ENCODE measurements at places on chromosomes 11 and 22.

DNA sequence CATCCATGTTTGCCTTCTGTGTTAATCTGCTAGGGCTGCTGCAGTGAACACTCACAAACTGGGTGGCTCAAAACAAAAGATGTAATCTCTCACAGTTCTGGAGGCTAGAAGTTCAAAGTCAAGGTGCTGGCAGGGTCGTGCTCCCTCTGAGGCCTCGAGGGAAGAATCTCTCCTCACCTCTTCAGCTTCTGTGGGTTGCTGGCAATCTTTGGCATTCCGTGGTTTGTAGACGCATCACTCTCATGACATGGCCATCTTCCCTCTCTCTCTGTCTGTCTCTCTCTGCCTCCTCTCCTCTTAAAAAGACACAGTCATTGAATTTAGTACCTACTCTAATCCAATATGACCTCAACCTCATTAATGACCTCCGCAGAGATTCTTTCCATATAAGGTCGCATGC lies 78.8 kb downstream of the TSPAN18 start:
- no peak for DNase-seq

DNA sequence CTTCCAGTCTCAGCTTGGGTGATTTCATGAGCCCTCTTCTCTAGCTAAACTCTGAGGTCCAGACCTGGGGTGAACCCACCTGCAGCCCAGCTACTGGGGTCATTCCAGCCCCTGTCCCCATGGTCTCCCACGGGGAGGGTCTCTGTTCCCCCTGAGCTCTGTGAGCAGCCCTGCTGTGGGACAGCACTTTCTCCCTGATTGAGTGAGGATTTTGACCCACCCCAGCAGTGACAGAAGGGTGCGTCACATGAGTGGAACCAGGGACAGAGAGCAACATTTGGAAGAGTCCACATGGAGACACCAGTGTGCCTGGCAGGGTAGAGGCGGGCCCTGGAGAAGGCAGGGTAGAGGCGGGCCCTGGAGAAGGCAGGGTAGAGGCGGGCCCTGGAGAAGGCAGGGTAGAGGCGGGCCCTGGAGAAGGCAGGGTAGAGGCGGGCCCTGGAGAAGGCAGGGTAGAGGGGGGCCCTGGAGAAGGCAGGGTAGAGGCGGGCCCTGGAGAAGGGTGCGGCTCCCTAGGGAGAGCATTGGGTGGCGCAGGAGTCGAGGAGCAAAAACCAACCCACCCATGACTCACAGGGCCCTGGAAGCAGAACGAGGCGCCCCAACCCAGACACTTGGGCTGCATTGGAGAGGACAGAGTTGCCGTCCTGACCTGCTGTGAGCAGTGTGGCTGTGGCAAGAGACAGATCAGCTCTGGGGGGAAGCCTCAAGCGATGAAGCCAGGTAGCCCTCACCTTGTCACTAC lies 227.7 kb upstream of the B3GAT1 start:
- DNase-seq, result no peak

DNA sequence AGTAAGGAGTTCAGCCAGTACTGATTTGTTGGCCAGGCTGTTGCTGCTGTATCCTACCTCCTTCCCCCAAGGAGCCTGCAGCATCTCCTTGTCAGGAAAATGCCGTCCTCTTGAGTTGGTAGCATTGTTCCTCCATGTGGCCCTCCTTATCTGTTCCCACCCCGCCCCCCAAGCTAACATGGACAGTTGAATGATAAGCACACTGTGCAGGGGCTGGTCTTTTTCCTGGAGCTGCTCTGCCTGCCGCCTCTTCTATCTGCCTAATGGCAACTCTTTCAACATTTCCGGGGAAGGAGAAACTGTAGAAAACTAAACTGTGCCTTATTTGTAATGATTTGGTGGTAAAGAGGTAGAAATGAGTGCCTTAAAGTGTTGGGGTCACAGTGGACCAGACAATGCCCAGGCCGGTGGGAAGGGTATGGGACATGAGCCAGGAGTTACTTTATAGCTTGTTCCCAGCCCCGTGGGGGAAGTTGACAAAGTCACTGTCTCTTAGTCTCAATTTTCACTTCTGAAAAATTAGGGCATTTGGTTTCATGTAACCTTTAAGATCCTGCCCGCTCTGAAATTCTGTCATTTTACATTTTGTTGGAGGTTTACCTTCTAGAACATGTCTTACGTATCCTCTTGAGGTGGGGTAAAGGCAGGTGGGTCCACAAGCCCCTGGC lies 4.5 kb downstream of the FAM118A start:
- no peak for DNase-seq

GRCh38 chr11:69699213-69699612 lies 4.6 kb downstream of the FGF19 start:
- no peak for DNase-seq

DNA sequence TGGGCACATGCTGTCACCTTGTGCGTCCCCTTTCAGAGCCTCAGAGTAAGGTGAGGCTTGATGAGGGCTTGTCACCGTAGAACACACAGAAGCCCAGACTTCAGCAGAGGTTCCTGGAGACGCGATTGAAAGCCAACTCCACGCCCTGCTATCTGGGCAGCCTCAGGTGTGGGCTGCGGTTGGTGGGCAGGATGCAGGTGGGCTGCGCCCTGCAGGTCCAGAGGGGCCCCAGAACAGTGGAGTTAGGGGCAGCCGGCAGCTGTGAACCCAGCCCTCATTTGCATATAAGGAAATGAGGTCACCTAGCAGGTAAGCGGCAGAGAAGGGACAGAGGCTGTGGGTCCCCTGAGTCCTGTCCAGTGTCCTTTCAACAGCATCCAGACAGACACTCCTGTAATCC lies 15.4 kb downstream of the PHLDA2 start:
- no peak for DNase-seq

DNA sequence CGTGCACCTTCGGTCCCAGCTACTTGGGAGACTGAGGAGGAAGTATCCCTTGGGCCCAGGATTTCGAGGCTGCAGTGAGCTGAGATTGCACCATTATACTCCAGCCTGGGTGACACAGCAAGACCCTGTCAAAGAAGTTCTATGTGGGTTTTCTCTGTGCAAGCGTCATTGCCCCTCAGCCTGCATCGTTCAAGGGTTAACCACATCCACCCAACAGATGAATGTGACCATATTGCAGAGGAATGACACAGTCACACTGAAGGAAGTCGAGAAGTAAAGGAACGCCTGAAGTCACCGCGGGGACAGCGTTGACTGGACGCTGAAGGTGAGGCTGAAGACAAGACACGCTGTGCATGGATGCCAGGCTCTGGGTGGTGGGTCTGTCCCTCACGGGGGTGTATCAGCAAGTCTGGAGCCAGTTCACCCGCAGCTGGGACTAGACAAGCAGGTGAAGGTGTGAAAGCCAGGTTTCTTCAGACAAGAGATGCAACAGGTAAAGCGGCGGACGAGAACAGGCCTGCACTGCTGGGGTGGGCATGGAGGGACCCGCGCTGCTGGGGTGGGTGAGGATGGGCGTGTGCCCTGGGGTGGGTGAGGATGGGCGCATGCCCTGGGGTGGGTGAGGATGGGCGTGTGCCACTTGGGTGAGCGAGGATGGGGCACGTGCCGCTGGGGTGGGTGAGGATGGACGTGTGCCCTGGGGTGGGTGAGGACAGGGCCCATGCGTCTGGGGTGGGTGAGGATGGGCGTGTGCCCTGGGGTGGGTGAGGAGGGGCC lies 36.5 kb upstream of the TOLLIP start:
- DNase-seq, result no peak

GRCh38 chr22:27057717-27058116 lies 400.3 kb downstream of the MIAT start:
- DNase-seq, result no peak

GRCh38 chr11:110077831-110078325 lies 15.3 kb upstream of the ZC3H12C start:
- DNase-seq, result peak; percentile 38

DNA sequence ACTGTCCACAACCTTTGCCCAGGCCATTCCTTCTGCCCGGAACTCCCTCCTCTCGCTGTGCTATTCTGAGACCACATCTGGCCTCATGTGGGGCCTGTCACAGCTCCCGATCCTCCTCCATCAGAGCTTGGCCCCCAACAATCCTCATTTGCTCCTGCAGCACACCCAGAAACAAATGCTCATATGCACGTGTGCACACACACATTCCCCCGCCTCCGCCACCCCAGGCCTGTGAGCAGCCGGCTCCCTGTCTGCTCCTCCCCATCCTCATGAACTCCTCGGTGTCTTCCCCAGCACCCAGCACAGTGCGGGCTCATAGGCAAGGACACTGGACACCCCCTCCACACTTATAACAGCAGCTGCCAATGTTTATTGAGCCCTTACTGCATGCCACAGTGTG lies 29.7 kb upstream of the PICK1 start:
- no peak for DNase-seq

GRCh38 chr11:16935518-16936302 lies 78.5 kb downstream of the PLEKHA7 start:
- DNase-seq, result peak; percentile 45

- DNase-seq, result no peak
These were observed 493.5 kb downstream of the DLG2 start for GRCh38 chr11:85133636-85134035.

GRCh38 chr22:43427296-43428004 lies 15.6 kb downstream of the MPPED1 start:
- no peak for DNase-seq

GRCh38 chr22:49825944-49826602 lies 1.6 kb downstream of the BRD1 start:
- DNase-seq, result peak; percentile 8

DNA sequence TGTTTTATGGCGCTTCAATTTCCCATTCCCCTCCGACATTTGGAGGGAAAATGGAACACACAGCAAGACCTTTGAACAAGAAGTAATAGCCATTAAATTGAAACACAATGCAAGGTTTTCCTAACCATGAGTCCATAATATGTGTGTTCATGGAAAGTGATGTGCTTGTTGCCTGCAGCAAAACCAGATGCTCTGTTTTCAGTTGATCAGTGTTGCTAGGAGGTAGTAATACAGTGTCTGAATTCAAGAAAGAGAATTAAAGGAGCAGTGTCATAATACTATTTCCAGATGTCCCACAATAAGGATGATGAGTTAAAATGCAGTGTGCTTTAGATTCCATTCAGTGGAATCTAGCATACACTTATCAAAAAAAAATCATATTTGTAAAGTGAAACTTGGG lies 637.4 kb upstream of the API5 start:
- DNase-seq, result no peak

- no peak for DNase-seq
These were observed 24.2 kb downstream of the SNU13 start for GRCh38 chr22:41664490-41664889.

Measured in fibroblast of gingiva (primary cell).